ENCODE measurements at places on chromosomes 1 and 21. TPM values are rescaled to one million over a fixed set of nuclear protein-coding genes. Genes with fewer than 3 reads are reported as not detected.

The CFAP141 gene
- total RNA-seq: not detected

The HSD3B2 gene
- not detected for total RNA-seq

The GSTM5 gene
- not detected for total RNA-seq

The TRPM2 gene
- 2.1 TPM for total RNA-seq

The IL12RB2 gene
- 0.33 TPM for total RNA-seq

The NES gene
- 13.4 TPM for total RNA-seq

The CCDC185 gene
- not detected for total RNA-seq

The KRTAP21-2 gene
- not detected for total RNA-seq

The CD164L2 gene
- total RNA-seq: 0.13 TPM

The C1orf141 gene
- not detected for total RNA-seq

The AADACL4 gene
- total RNA-seq: not detected

The CASQ2 gene
- total RNA-seq: not detected

The CCDC181 gene
- total RNA-seq: 0.65 TPM

The PTPRC gene
- total RNA-seq: not detected

The CRYAA gene
- total RNA-seq: not detected

The DMBX1 gene
- total RNA-seq: not detected

The OR2T2 gene
- not detected for total RNA-seq

The RAB42 gene
- total RNA-seq: 4.6 TPM

The DISP1 gene
- 8.0 TPM for total RNA-seq

The FCN3 gene
- total RNA-seq: not detected

The SAMSN1 gene
- 0.13 TPM for total RNA-seq

The NBPF4 gene
- total RNA-seq: not detected

The IRF2BP2 gene
- 75.6 TPM for total RNA-seq

The FCMR gene
- total RNA-seq: not detected

The MMEL1 gene
- not detected for total RNA-seq

The DNM3 gene
- 13.8 TPM for total RNA-seq

The SFT2D2 gene
- 42.0 TPM for total RNA-seq

The RNU1-4 gene
- under 0.01 TPM for total RNA-seq

The BNIPL gene
- not detected for total RNA-seq

The EXTL1 gene
- 2.3 TPM for total RNA-seq

The ARHGAP30 gene
- total RNA-seq: not detected

The GNAI3 gene
- total RNA-seq: 5.2 TPM

The CLCA1 gene
- not detected for total RNA-seq

The CYP4A22 gene
- not detected for total RNA-seq

The EDN2 gene
- total RNA-seq: 5.2 TPM

The SPOCD1 gene
- 24.7 TPM for total RNA-seq

The NUF2 gene
- total RNA-seq: 37.0 TPM

The TMEM61 gene
- total RNA-seq: not detected

The OR2T29 gene
- not detected for total RNA-seq

The NUDT17 gene
- total RNA-seq: 4.1 TPM

The RGS5 gene
- total RNA-seq: 1.3 TPM
